ENCODE measurements at places on chromosomes 11 and 22. TPM values are rescaled to one million over a fixed set of nuclear protein-coding genes. Genes with fewer than 3 reads are reported as not detected.

GRCh38 chr11:128708660-128709059 lies 14.8 kb downstream of the FLI1 start:
- no peak for DNase-seq

GRCh38 chr11:34120651-34121050 lies 15.2 kb downstream of the NAT10 start:
- DNase-seq, result no peak

GRCh38 chr11:74717221-74717969 lies 13.8 kb downstream of the CHRDL2 start:
- no peak for DNase-seq

- DNase-seq, result no peak
Observed at GRCh38 chr22:27797520-27798391, 3.8 kb downstream of the MN1 start.

KRTAP5-9 gene
- polyA plus RNA-seq, result not detected

ME3 gene
- polyA plus RNA-seq, result 20.1 TPM

- no peak for DNase-seq
Observed at GRCh38 chr11:42311514-42311913, 852.1 kb upstream of the LRRC4C start.

- no peak for DNase-seq
Observed at GRCh38 chr11:121451178-121451985, 732 bp upstream of the SORL1 start.

GRCh38 chr22:45292731-45293442 lies 8.1 kb downstream of the UPK3A start:
- DNase-seq, result no peak

DNA sequence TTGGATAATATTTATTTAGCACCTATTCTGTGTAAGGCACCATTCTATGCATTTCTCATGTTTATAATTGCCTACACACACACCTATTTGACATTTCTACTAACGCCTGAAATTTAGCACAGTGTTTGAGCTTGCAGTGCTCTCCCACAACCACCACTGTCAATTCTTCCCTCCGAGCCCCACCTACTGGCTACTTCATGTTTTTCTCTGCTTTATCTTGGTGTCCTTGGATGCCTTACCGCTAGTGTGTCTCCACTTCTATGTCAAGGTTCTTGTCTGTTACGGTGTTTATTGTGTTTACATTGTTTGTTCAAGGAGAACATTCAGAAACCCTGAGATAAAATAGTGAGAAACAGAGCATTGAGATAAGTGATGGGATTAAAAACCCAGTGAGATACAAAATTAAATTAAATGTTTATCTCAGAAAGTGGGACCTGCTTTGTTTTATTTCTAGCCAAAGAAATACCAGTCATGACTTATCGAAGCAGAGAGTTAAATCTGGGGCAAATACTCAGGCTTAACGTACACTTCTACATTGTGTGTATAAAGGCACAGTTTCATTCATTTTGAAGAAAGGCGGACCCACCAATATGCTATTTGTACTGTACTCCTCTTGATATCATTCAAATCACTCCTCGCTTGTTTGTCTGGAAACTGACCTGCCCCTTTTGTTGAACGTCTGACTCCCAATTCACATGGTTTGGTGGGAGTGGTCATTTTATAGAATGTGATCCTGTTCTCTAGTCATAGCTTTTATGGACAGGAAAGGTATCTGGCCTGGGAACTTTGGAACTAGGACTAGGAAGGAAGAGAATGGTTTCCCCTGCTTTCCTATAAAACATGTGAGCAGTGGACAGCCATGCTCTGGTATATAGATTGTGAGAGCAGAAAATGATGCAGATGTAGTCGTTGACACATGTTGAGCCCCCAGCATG lies 39.2 kb upstream of the SLC36A4 start:
- peak; percentile 7 for DNase-seq

ISX gene
- not detected for polyA plus RNA-seq

GRCh38 chr11:79110796-79111195 lies 330.0 kb downstream of the TENM4 start:
- no peak for DNase-seq

TMEM45B gene
- not detected for polyA plus RNA-seq

- no peak for DNase-seq
Observed at GRCh38 chr11:102465696-102466095, 13.1 kb upstream of the TMEM123 start.

EHF gene
- 7.8 TPM for polyA plus RNA-seq

GRCh38 chr11:120212259-120212878 lies 1.5 kb downstream of the OAF start:
- no peak for DNase-seq

DNA sequence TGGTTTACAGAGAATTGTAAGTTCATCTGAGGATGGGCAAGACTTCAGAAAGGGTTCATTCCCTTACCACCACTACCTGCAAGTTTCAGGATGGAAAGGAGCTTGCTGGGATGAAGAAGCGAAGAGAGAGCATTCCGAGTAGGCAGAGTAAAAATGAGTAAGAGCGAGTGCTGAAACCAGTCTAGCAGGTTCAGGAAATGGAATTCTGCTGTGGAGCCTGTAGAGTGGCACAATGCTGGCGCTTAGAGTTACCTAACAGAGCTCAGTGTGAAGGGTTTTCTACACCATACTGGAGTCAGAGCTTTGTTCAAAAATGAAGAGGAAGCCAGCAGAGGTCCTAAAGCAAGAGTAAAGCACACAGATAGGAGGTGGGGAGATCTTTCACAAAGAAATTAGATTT lies 179.2 kb upstream of the ZC3H12C start:
- DNase-seq, result no peak

- no peak for DNase-seq
Observed at GRCh38 chr22:28902490-28902889, 19.1 kb downstream of the ZNRF3 start.

ZDHHC13 gene
- 17.6 TPM for polyA plus RNA-seq

DNA sequence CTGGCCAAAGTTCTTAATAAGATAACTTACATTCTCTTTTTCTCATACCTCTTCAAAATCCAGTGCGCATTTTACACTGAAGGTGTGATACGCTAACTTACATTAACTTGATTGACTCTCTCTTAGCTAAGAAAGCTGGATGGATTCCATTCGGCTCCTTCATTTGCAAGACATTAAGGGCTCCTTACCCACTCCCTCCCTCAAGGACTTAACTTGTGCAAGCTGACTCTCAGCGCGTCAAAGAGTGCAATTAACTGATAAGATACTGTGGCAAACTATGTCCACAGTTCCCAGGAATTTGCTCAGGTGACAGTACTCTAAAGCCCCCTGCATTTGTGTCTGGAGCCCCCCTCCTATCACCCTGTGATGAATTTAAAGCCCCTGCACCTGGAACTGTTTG lies 6.4 kb upstream of the RFPL1 start:
- no peak for DNase-seq

DNA sequence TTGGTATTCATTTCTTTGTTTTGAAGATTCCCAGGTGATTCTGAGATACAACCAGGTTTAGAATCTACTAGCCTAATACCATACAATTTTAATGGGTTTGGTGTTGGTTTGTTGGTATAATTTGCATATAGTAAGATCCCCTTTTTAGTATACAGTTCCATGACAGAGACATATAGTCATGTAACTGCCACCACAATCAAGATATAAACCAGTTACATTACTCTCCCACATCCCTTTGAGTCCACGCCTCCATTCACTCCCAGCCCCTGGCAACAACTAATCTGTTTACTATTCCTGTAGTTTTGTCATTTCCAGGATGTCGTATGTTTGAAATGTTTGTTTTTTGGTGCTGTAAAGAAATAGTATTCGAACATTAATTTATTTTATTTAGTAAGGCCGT lies 4.3 kb downstream of the ASRGL1 start:
- no peak for DNase-seq

PLAAT5 gene
- polyA plus RNA-seq, result 0.08 TPM

- DNase-seq, result no peak
Observed at GRCh38 chr22:23397613-23398567, 182.2 kb downstream of the IGLL1 start.

DNA sequence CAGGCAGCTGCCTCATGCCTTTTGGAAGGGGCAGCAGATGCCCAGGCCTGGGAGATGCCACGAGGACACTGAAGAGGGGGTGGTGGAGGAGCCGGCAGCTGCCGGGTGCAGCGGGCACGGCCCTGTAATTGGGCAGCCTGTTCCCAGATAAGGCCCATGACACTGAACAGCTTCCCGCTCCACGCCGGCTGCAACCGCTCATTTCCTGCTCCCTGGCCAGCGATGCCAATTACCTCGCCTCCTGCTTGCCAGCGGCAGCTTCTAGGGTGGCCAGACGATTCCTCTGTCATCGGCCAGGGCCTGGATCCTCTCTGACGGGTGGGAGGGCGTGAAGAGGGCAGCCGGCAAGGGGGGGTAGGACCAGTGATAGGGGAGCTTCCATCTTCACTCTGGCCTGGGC lies 22.8 kb downstream of the FLRT1 start:
- no peak for DNase-seq

TTC28 gene
- 2.6 TPM for polyA plus RNA-seq

DNA sequence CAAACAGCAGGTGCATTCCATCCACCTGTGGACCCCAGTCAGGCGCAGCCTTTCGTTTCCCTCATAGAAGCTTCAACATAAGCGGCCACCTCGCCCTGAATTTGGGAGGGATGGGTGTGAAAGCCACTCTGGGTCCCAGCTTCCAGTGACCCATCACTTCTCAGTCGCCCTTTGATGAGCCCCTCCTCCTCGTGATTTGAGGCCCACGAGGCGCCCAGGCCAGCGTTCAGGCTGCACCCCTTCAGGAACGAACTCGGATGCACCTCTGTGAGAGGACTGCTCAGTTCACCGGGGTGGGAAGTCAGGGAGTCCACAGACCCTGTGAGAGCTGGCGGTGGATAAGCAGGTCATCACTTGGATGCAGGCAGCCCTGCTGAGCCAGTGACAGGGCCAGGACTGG lies 1118.2 kb downstream of the BRD1 start:
- DNase-seq, result no peak

MPPED2 gene
- not detected for polyA plus RNA-seq

PANX2 gene
- 4.3 TPM for polyA plus RNA-seq

DNA sequence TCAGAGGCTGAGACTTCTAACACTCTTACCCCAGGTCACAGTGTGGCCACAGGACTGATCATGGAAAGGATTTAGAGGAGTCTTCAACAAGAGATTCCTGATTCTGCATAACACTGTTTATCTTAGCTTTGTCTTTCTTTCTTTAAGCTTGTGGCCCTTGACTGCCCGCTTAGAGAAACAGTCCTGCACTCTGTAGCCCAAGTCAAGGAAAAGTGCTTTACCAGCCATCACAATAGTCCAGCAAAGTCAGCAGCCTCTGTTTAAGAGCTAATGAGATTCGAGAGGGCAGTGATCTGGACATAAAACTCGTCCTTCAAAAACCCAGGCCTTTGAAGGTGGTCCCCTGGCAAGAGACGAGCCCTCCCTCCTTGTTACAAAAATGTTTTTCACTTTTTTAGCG lies 30.0 kb downstream of the PRDM10 start:
- DNase-seq, result no peak

DNA sequence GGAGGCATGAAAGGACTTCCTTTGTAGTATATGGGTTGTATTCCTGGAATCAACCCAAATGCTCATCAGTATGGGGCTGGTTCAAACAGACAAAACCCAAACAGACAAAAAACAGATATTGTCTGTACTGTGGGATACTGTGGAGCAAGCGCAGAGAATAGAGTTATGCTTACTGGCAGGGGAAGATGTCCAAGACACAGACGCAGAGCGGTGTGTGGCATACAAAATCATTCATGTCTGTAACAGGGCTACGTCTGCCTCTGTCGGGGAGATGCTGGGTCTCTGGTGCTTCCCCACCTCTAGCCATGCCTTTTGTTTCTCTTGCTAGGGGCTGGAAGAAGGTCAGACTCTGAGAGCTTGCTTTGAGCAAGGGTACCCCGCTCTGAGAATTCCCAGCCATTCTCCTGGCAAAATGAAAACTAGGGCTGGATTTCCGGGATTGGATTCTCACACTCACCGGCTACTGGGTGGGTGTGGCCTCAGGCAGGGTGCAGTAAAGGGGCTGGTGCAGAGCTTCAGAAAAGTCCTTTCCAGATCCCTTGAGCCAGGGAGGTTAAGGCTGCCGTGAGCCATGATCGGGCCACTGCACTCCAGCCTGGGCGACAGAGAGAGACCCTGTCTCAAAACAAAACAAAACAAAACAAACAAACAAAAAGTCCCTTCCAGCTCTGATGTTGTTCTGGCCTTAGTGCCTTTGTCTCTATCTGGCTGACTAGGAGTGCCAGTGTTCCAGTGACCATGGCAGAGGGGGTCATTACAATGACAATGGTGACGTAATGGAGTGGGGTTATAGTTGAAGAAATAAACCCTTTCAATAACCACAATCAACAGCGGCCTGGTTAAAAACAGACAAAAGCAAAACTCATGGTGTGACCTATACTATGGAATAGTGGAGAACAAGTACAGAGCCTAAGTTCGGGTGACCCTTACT lies 2.9 kb upstream of the ABCC8 start:
- peak; percentile 58 for DNase-seq

GRCh38 chr22:44402196-44403111 lies 89.7 kb upstream of the SHISAL1 start:
- no peak for DNase-seq

DNA sequence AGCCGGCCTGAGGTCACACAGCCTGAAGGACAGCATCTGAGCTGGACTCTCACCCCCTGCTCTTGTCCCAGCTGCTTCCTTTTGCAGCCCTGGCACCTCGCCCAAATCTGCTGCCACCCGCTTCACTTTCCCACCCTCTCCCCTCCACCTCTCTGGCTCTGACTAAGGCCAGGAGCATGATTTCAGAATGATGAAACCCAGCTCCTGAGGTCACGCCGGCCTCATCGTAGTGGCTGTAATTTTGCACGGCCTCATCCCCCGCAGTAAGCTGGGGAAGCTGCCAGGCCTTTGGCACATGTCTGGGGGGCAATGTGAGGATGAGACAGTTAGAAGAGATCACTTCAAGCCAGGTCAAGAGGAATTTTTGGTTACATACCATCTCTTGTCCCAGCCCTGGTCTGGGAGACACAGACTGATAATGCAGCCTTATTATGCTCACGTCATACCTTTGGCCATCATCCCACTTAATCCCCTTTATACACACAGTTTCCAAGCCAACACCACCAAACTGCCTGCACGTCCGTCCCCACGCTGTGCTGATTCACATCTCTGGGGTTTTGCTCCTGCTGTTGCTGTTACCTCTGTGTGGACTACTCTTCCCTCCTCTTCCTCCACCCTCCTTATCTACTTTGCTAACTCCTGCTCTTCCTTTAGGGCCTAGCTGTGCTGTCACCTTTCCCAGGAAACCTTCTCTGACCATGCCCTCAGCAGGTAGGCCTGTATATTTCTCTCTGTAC lies 58.1 kb downstream of the CHRDL2 start:
- DNase-seq, result peak; percentile 98

- DNase-seq, result no peak
Observed at GRCh38 chr11:57391539-57391938, 1.1 kb upstream of the PRG2 start.

DNA sequence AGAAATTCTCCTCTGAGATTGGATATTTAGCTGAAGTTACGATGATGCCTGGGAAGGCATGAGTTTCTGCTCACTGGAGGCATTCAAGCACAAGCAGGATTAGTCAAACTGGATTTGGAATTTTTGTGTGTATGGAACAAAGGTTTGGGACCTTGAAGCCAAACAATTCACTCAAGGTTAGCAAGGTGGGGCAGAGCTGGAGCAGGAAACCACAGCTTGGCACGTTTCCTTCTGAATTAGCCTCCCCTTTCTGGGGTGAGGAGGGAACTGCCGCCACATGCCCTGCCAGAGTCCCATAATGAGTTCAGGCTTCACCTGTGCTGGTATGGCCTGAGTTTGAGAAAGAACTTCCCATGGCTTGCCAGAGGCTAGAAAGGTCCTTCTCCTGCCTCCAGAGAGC lies 50.9 kb upstream of the RRAS2 start:
- no peak for DNase-seq

Measured in A549 (cell line).